ENCODE measurements at places on chromosomes 3 and 15.

- DNase-seq, result no peak
These were observed 80.0 kb upstream of the MRPS22 start for GRCh38 chr3:139263798-139264197.

GRCh38 chr3:134709561-134710312 lies 58.9 kb upstream of the KY start:
- DNase-seq, result no peak

DNA sequence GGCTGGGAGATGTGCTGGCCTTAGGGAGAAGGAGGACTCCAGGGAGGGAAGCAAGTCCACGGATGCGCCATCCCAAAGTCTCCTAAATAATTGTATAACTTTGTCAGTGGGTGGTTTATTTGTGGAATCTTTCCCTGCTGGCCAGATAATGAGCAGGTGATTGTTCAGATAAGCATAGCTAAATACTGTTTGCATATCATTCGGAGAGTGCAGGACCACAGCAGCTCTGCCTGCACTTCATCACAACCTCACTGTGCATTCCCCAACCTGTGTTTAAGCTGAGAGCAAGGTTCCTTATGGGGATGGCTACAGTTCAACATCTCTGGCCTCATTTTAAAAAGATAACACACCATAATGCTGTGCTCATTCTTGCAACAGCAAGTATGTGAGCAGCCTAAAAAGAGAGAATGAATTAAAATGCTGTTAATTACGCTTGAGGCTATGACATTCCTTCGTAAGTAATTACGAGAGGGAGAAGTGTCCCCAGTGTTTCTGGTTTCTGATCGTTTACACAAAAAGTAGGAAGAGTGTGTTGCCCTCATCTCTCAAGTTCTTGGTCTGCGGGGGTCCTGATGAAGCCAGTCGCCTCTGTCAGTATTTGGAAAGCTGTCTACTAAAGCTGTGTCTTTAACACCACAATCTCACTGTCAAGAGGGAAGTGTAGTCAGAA lies 272.0 kb upstream of the RORA start:
- DNase-seq, result no peak

DNA sequence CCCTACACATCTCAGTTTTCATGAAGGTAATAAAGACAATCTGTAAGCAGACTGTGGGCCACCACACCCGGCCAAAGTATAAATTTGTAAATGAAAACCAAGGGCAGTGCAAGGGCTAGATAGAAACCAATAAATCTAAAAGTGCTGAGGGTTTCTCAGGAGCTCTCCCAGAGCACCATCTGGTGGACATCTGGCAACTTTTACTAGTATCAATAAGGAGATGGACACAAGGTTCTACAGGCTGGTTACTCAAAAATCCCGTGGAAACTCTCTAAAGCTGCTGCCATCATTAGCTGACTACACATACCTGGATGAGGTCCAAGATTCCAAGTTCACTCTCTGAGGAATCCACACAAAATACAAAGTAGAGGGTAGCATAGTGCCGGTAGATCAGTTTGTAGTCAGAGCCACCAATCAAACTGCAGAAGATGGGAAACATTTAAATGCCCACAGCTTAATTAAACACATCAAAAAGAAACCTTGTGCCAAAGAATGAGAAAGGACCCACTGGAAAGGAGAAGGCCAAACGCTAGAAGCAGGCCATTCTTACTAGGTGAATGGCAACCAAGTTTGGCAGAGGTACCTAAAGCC lies 5.5 kb downstream of the AP3S2 start:
- no peak for DNase-seq

- no peak for DNase-seq
These were observed 98.9 kb downstream of the MAGI1 start for GRCh38 chr3:65939801-65940246.

GRCh38 chr15:40301467-40302179 lies 6.1 kb downstream of the PLCB2 start:
- DNase-seq, result no peak

GRCh38 chr15:99504823-99505551 lies 60.8 kb upstream of the MEF2A start:
- no peak for DNase-seq

DNA sequence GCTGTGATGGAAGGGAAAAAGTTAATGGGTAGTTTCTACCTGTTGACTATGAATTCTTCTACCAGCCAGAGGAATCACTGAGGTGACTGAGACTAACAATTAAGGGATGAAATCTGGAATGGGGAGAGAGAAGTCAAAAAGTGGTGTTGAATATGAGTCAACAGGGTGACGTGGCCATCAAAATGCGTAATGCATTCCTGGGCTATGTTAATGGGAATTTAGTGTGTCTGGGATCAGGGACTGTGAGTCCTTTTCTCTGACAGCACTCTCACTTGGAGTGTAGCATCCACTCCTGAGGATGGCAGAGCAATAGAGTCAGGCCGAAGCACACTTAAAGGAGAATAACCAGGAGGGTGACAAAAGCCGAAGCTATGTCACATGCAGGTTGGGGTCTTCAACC lies 60.4 kb downstream of the MESD start:
- no peak for DNase-seq

GRCh38 chr15:66389098-66389858 lies 2.6 kb downstream of the MAP2K1 start:
- no peak for DNase-seq

DNA sequence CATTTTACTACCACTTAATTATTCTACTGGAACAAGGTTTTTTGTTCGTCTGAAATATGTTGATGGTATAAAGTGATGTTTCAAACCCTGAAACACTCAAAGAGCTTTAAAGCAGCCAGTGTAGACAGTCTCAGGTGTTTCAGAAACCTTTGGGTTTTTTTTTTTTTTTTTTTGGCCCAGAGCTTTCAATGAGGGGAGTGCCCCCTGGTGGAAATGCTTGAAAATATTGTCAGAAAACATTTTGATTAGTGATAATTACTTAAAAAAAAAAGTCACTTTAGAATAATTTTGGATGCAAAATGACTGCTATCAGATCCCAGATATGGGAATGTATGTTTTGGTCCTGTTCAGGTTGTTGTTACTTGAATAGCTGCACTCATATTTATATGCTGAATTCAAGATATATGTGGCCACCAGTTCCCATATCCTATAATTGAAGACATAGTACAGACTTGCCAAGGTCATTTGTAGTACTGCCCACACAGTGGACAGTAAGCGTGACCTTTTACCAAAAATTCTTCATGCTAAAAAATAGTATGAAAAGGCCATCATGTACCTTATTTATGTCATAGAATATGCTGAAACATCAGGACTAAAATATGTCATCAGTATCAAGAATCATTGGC lies 35.9 kb downstream of the SATB1 start:
- DNase-seq, result no peak

DNA sequence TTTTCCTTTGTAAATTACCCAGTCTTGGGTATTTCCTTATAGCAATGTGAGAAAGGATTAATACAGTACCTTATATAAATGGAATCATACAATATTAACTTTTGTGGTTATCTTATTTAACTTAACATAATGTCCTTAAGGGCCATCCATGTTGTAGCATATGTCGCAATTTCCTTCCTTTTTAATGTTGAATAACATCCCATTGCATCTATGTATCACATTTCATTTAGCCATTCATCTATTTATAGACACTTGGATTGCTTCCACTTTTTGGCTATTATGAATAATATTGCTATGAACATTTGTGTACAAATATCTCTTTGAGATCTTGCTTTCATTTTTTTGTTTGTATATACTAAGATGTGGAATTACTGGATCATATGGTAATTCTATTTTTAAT lies 342.2 kb downstream of the PDCD6IP start:
- DNase-seq, result no peak

All from forelimb muscle (tissue), 1 donor.